ENCODE measurements at places on chromosomes 3 and 15.

- DNase-seq: no peak
Measured at GRCh38 chr3:157099326-157100095, 60.4 kb downstream of the CCNL1 start.

DNA sequence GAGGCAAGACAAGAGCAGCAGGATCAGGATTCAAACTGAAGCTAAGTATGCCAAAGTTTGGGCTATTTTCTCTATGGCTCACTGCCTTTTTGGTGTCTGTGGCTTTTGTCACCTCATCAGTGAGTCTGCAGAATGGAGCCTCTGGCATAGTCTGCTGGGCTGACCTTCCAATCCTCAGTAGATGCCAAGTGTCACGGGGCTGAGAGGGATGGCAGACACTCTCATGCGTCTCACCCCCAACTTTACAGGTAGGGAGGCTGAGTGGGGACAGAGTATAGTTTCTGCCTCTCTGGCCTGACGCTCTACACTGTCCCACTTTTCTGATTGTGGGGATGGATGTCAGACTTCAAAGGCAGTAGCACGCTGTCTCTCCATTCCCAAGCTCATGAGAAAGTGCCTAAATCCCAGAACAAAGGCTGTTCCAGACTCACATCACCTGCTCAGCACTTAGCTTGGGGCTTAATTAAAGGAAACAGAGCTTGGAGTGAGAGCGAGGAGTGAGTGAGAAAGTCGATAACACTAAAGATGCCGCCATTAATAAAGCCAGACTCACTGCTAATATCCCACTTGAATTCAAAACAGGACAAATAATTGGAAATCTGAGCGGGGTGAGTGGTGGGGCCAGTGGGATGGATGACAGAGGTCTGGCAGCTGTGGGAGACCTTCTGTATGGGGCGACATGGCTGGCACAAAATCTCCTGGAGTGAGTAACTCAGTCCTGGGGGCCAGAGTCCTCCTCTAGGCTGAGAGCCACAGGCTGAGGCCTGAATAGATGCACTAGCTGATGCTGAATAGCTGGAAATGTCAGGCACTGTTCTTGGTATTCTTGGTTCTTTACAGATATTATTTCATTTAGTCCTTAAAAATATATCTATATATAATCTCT lies 78.4 kb upstream of the MRPS22 start:
- no peak for DNase-seq

GRCh38 chr15:90037511-90037860 lies 36.4 kb downstream of the ZNF710 start:
- no peak for DNase-seq

GRCh38 chr3:27976933-27977332 lies 254.8 kb upstream of the EOMES start:
- no peak for DNase-seq

GRCh38 chr15:66288551-66289185 lies 4.7 kb upstream of the DIS3L start:
- no peak for DNase-seq

GRCh38 chr3:49649576-49649975 lies 24.6 kb upstream of the APEH start:
- DNase-seq: no peak

GRCh38 chr3:42742688-42743087 lies 30.4 kb downstream of the CCDC13 start:
- no peak for DNase-seq

DNA sequence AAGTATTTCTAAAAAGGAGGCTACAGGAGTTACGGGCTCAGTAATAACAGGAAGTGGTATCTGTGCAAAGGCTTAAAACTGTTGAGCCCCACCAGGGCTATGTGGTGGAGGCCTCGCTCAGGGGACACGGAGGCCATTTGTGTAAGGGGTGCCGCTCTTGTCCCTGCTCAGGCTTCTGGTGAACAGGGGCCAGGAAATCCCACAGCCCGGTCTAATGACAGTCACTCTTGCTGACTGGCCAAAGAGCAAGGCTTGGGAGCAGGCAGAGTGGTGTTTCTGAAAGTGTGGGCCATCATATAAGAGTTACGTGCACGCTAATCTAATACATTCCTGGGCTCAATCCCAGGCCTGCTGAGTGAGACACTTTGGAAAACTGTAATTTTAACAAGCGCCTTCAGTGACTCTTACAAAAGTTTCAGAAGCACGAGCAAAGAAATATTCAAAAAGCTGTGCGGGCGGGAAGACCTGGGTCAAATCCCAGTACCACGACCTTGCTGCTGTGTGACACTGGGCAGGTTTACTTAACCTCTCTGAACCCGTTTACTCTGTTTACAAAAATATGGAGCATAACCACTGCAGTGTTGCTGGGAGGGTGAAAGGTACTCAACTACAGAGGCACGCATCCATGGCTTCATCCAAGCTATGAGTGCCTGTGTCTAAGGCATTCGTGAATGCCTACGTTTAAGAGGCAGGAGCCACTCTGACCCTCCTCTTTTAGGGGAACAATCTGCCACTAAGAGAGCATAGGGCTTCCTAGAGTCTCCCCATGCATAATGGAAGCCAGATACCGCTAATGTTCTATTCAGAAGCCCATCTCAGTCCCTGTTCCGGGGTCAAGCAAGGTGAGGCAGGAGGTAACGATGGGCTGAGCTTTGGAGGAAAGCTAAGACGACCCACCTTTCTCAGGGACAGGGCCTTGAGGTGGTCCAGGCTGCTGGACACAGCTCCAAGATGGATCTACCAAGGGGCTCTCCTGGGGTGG lies 2.0 kb downstream of the ATP10A start:
- peak; percentile 35 for DNase-seq

- DNase-seq: no peak
Measured at GRCh38 chr3:120567370-120568201, 28.6 kb upstream of the NDUFB4 start.

- no peak for DNase-seq
Measured at GRCh38 chr3:190288836-190289235, 33.4 kb downstream of the CLDN1 start.

DNA sequence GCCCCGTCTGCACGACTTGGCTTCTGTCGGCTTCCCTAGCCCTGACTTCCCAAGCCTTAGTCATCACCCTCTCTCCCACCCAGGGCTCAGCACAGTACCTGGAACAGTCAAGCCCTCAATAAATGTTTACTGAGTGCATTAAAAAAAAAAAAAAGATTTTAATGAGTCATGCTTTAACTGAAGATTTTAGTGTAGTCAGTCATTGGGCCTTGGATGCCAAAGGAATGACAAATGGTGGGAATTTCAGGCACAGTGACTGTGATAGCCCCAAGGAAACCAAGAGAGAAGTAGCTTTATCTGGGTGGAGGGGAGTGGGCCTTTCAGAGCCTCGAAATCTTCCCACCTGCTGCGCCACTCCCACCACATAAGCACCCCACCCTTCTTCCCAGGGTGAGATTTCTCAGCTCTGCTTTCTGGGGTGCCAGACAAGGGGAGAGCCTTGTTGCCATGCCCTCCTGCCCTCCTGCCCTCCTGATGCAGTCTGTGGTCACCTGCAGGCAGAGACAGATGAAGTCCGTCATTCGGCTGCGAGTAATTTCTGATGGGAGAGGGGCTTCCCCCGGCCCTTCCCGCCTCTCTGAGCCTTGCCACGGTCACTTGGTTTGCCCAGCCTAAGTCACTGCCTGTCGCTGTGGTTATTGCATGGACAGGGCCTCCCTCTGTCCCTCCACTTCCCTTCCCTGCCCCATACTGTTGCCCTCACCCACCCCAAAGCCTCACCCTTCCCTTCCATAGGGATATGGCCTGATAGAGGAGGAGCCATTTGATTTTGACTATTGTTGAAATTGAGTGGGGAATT lies 41.8 kb downstream of the SMAD3 start:
- no peak for DNase-seq

DNA sequence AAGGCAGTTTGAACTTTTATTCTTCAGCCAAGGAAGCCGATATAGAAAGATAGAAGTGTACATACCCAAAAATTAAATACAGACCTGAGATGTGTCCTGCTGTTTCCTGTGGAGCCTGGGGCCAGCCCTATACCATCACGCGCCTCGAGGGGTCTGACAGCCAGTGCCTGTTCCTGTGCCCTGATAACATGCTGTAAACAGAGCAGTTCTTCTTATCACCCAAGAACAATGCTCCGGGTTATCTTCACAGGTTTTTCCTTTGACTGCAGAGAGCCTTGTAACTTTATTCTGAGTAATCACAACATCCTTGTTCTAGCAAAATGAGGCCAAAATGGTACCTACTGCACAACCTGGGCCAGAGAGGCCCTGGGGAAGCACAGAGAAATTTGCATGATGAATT lies 289.7 kb upstream of the CHRM5 start:
- no peak for DNase-seq

- DNase-seq: no peak
Measured at GRCh38 chr15:90325726-90326125, 26.4 kb upstream of the ZNF774 start.

DNA sequence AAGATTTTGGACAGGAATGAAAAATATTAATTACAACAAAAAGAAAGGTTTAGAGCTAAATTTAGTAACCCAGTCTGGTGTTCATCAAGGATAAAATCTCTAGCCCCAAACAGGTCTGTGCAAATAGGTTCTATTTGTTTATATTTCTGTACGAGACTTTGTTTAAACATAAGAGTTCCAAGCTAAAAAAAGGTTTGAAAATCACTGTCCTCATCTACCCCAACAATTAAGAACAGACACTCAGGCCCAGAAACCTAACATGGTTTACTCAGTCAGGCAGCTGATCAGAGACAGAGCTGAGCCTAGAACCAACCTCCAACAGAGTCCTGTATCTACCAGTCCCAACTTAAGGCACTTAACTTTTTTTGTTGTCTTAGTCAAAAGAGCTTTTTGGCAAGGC lies 49.3 kb downstream of the SNX4 start:
- DNase-seq: no peak

GRCh38 chr15:76340803-76341365 lies 4.3 kb downstream of the ISL2 start:
- DNase-seq: peak; percentile 73

GRCh38 chr15:92463826-92464225 lies 70.1 kb downstream of the ST8SIA2 start:
- DNase-seq: no peak
